Erythroblast (primary cell): ENCODE measurements at places on chromosomes 2 and 18.

DNA sequence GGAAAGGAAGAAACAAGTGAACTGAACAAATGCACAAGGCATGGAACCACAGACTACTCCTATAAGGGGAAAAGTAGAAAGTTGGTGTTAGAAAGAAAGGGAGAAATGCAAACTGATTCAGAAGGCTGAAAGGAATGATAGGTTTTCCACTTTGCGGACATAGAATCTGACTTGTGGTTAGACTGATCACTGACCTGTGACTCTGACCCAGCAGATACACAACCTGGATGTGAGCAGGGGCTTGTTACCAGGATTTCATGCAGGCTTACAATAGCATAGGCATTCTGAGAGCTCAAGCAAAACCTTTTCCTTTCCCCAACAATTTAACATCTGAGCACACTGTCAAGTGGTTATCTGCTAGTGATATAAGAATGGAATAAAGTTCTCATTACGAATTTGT is 237.0 kb upstream of the CDH20 start:
- no peak for DNase-seq

DNA sequence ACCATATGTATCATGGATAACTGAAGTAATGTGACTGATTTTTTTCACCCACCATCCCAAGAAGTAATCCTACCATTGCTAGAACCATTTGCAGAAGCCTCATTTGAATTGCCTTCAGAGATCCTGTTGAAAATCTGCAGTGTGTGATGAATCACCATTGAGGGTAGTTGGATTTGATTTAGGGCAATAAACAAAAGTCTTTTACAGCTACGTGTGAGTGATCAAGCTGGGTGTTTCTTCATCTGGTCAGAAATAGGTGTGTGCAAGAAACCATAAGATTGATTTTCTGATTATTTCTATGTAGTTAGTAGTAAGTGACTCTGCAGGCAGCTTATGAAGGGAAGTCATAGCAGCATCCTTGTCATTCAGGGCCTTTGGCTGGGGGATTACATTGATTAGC is 159.6 kb downstream of the MGAT5 start:
- no peak for DNase-seq

GRCh38 chr2:35339211-35339610 is 1016.4 kb upstream of the CRIM1 start:
- DNase-seq: no peak

- DNase-seq: no peak
These were observed 39.3 kb downstream of the RTN4 start for GRCh38 chr2:55010915-55011314.

- DNase-seq: no peak
These were observed 35.2 kb downstream of the NPPC start for GRCh38 chr2:231890896-231891513.

DNA sequence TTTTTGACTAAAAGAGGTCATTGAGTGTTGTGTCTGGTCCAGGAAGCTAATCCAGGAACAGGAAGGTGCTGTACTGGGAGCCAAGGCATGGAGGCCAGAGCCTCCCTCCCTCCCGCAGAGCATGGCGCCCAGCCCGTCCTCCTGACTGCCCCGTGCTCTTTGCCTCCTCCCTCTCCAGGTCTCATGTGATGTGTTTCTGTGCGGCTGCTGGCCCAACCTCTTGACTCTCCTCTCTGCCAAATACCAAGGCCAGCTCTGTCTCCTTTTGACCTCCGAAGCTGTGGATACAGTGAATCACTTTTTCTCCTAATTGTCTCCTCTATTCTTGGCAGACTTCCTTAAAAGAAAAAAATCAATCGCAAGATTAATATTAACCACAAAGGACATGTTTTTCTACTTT is 284.1 kb downstream of the PHLPP1 start:
- DNase-seq: no peak

DNA sequence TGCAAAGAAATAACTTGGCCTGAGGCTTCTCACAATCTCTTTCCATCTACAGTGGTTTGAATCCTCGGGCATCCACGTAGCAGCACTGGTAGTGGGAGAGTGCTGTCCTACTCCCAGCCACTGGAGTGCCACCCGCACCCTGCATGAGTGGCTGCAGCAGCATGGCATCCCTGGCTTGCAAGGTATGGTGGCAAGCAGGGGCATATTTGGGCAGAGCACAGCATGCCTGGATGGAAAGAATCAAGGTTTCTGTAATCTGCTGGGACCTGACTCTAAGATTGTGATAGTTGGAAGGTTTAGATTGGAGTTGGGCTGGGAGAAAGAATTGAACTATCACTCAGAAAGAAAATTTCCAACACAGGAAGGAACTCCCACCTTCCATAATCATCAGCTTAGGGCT is 4.0 kb downstream of the CAD start:
- no peak for DNase-seq

DNA sequence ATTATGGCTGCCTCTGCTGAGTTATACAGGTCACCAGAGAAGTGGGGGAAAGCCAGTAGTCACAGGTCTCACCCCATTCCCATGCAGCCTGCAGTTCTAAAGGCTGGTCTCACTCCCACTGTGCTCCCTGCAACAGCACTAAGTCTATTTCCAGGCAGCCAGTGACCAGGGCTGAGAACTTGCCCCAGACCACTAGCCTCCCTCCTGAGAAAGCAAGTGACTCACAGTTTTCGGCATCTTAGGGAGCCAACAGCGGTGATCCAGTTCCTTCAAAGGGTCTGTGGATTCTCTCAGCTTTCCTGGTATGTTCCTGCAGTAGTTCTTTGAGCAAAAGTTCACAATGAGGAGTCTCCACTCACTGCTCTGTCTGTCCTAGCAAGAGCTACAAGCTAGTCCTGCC is 329.6 kb upstream of the MAP2 start:
- no peak for DNase-seq

DNA sequence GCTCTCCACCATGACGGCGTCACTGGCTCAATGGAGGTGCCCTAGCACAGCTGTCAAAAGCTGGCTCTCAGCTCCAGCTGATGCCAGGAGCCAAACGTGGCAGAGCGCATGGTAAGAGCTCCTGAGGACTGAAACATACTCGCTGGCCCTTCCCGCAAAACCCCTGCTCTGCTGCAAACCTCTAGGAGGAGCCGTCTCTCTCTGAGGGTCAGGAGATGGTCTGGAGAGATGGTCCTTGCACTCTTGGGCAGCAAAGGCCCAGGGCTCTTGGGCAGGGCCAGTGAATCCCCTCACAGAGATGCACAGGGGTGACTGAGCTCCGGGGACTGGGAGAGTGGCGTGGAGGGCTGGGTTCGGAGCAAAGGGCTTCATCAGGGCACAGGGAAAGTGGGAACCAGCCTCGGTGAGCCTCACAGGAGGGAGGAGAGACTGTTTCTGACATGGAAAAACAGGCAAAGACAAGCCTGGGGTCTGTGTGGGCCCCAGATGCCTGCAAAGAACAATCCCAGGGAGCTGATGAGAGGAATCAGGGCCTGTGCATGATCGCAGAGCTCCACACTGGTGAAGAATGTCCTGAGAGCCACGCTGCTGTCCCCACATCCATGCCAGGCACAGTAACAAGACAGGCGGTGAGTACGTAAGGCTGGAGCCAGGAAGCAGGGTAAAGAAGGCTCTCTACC is 17.2 kb downstream of the SNORC start:
- DNase-seq: no peak

GRCh38 chr2:178193823-178194599 is at the start of gene OSBPL6:
TSS of gene OSBPL6 (plus strand) at chr2:178194512. CDS start at chr2:178306185, 111,673 bp downstream.
- peak; percentile 93 for DNase-seq

- no peak for DNase-seq
These were observed 7.2 kb downstream of the PASK start for GRCh38 chr2:241142063-241142462.

DNA sequence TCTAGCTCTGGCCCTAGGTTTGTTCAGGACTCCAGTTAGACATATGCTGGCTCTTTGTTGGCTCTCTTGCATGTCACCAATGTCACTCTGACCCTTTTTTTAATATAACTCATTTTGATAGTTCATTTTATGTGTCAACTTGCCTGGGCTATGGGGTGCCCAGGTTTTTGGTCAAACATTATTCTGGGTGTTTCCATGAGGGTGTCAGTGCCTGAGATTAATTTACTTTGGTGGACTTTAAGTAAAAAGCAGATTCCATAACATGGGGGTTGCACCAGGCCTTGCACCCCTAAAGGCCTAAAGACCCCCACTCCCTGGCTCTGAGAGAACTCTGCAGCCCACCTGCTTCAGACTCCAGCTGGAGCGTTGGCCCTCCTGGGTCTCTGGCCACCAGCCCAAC is 48.1 kb upstream of the SNTG2 start:
- no peak for DNase-seq

GRCh38 chr18:79852561-79853302 is 55.0 kb downstream of the KCNG2 start:
- no peak for DNase-seq

GRCh38 chr18:39007031-39007902 is 1441.7 kb upstream of the CELF4 start:
- DNase-seq: no peak

- DNase-seq: no peak
These were observed 257.2 kb downstream of the SRBD1 start for GRCh38 chr2:45353879-45354278.

GRCh38 chr18:74724186-74724585 is 126.5 kb downstream of the ZNF407 start:
- no peak for DNase-seq

GRCh38 chr2:76953733-76954347 is 568.3 kb downstream of the LRRTM4 start:
- DNase-seq: peak; percentile 51

GRCh38 chr2:58419983-58420382 is 178.9 kb upstream of the FANCL start:
- DNase-seq: no peak

- no peak for DNase-seq
These were observed 9.6 kb downstream of the PER2 start for GRCh38 chr2:238278626-238279323.

GRCh38 chr2:239940861-239941570 is 84.1 kb downstream of the NDUFA10 start:
- DNase-seq: no peak

DNA sequence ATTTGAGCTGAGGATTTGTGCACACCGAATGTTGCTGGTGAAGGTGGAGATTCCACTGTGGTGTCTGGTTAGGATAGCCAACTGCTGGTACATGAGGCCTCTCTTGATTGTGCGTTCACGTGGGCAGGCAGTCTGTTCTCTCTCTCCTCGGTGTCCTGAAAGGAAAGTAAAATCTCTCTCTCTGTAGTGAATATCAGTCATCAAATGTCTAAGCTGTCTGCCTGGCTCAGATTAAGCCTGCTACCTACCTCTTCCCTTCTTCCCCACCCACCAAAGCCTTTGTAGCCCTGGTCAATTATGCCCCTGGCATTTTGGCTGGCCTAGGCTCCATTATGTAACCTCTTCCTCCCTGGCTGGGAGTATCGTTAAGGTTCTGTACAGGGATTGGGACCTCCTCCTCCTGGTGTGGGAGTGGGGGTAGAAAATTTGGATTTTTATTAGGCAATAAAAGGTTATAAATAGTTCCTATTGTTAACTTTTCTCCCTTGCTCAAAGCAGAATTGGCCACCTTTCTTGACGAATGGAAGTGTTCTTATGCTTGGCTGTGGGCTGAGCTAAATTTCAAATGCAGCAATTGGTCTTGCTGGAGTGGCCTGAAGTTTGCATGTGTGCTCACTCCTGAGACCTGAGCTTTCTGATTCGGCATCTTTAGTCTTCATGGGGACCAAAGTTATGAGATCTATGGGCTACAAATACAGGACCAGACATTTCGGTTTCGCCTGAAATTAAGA is 148.8 kb downstream of the WDSUB1 start:
- DNase-seq: peak; percentile 79

GRCh38 chr18:11002796-11003195 is 146.6 kb downstream of the PIEZO2 start:
- no peak for DNase-seq

DNA sequence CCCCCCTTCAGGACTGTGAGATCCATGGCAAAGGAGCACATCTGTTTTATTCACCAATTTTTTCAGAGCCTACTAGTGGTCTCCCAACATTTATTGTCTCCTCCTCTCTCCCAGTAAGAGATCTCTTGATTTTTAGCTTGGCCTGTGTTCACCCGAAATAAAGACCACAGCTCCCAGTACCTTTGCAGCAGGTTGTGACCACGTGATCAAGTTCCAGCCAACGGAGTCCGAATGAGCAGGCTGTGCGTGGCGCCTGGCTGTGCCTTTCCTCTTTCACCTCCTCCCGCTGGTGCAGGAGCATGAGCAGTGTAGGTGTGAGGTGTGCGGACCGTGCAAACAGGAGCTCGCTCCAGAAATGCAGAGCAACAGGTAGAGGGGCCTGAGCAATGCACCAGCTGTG is 143.6 kb upstream of the GLI2 start:
- DNase-seq: no peak

GRCh38 chr2:94762600-94762999 is 108.6 kb upstream of the TEKT4 start:
- DNase-seq: no peak
